ENCODE measurements at places on chromosomes 5 and 9.

GRCh38 chr5:142425286-142426065, 100.7 kb upstream of the SPRY4 start:
- DNase-seq, result no peak

GRCh38 chr9:110714314-110714713, 45.7 kb downstream of the MUSK start:
- DNase-seq, result no peak

DNA sequence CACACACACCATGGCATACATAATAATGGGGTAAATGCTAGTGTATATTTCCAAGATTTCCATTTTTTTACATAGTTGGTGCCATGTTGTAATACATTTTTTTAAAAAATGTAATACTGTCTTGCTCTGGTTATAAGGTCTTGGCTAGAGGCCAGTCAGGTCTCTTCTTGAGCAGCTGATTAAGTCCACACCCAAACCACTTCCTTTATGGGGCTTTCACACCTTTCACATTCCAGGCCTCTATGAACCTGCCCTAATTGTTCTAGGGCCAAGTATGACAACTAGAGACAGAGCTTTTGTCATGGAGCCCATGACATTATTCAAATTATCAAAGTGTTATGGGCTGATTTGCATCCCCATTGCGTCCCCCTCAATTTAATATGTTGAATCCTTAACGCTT, 495.6 kb upstream of the CTNND2 start:
- DNase-seq, result no peak

DNA sequence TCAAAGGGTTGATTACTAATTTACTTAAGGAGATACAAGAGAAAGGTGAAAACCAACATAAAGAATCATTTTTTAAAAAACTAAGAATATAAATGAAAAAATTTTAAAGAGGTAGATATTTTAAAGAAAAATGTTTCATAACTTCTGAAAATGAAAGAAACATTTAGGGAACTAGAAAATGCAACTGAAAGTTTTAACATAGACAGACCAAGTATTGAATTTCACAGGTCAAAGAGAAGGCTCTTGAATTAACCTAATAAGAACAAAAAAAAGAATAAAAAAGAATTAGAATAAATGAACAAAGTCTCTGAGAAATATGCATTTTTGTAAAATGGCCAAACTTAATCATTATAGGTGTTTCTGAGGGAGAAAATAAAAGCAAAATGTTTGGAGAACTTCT, 16.1 kb upstream of the FAM174A start:
- DNase-seq, result no peak

GRCh38 chr9:92627651-92628050, 42.3 kb downstream of the IPPK start:
- no peak for DNase-seq

DNA sequence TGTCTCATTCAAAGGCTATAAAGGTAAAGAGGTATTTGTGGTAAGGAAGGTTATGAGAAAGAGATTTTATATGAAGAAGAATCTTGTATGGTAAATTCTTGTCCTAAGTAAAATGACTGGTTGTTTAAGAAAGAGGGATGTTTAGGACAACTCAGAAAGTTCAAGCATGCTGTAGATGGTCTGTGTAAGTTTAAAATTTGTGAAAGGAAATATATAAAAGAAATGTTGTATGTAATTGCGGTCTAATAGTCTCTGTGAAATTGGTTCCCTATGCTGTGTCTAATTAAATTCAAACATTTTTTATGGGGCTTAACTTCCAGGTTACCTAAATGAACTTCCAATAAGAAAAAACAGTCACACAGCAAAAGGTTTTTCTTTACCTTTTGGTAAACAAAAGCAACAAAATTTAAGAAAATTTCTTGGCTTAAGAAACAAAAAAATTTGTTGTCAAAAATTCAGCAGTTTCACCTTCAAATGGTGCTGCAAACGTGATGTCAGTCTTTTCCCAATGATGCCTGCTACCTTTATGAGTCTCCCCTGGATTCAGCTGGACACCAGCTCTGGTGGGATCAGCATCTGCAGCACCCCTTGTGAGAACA, 83.0 kb upstream of the FCN1 start:
- no peak for DNase-seq

DNA sequence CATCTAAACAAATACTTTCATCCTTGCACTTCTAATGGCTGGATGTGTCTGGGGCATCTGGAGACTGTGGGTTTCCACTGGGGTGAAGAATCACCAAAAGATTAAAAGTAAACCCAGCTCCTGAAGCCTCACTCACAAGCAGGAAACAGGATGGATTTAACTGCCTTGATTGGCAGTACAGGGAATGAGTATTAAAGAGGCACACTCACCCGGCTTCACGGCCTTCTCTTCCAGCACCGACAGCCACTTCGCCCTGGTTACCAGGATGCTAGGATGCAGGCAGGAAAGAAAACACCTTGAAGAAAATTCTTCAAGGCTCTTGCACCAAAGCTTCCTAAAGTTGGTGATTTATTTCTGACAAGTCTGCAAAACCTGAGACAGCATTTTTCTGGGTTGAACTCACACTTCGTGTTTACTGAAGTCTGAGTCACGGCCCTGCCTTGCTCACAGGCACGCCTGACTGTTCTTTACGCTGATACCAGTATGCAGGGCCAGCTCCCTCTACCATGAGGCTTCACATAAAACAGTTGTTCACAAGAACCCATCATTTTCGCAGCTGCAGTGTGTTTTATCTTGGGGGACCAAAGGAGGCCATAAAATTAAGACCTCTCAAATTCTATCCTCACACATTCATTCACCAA, 56.5 kb upstream of the ZNF354A start:
- DNase-seq, result no peak

DNA sequence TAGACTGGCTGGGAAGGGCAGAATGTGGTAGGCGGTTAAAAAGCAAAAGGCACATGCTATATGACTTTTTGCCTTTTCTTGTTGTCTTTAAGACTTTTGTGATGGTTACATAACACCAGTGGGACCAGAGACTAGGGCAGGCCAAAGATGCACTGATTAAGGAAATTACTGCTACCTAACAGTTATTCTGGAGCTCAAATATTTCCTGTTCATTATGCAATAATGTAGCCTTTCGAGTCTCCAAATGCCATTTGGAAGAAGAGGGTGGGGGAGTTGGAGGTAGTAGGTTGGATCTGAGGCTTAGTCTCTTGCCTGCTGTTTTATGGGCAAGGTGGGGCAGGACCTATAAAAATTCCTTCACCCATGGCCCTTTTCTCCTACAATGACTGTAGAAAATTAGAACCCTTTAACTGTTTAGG, 51.7 kb downstream of the SH3GL2 start:
- no peak for DNase-seq

DNA sequence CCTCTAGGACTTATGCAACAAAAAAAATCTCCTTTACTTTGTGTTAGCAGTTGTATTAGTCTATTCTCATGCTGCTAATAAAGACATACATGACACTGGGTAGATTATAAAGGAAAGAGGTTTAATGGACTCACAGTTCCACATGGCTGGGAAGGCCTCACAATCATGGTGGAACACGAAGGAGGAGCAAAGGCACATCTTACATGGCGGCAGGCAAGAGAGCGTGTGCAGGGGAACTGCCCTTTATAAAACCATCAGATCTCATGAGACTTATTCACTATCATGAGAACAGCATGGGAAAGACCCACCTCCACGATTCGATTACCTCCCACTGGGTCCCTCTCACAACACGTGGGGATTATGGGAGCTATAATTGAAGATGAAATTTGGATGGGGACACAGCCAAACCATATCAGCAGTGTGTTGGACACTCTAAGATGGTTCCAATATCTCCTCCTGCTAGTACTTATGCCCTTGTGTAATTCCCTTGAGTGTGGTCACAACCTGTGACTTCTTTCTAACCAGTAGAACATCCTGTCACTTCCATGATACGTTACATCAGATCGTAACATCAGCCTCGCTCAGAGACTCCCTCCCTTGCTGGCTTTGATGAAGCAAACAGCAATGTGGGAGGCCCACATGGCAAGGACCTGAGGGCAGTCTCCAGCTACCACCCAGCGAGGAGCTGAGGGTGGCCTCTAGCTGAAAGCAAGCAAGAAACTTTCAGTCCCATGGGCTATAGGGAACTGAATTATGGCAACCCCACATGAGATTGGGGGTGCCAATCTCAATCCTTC, 113.5 kb upstream of the PITX1 start:
- no peak for DNase-seq

DNA sequence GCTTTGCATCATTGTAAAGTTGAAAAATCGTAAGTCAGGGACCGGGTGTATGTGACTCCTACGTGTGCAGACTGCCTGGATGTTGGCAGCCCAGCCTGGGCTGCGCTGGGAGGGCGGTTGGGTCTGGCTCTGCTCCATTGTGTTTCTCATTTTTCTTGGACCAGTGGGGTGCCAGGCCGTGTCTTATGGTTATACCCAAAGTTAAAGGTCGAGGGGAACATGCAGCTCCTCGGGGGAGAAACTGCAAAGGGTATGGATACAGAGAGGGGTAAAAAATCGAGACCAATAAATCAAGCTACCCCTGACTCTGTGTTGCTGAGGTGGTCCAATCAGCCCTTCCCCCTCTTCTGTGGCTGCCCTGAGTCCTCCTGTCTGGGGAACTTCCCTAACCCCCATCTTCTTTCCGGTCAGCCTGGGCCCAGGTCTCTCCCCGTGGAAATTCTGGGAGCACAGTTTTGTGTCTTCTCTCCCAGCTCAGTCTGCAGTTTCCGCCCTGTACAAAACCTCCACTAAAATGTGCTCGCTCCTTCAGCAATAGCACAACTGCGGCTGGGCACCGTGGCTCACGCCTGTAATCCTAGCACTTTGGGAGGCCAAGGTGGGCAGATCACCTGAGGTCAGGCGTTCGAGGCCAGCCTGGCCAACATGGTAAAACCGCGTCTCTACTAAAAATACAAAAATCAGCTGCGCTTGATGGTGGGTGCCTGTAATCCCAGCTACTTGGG, 34.1 kb upstream of the UNC5A start:
- DNase-seq, result no peak

Measured in germinal center (tissue), 1 donor.